ENCODE measurements at places on chromosomes 6 and 20. TPM values are rescaled to one million over a fixed set of nuclear protein-coding genes. Genes with fewer than 3 reads are reported as not detected.

Gene DSE
- total RNA-seq, result 64.2 TPM

Gene MYL9
- 2.0 TPM for total RNA-seq

Gene TRPC4AP
- total RNA-seq, result 85.0 TPM

Gene ASIP
- not detected for total RNA-seq

- no peak for DNase-seq
Measured at GRCh38 chr6:62285612-62286469, at the start of gene KHDRBS2. TSS of gene KHDRBS2 (minus strand) at chr6:62286225.

Gene APCDD1L
- 0.26 TPM for total RNA-seq

DNA sequence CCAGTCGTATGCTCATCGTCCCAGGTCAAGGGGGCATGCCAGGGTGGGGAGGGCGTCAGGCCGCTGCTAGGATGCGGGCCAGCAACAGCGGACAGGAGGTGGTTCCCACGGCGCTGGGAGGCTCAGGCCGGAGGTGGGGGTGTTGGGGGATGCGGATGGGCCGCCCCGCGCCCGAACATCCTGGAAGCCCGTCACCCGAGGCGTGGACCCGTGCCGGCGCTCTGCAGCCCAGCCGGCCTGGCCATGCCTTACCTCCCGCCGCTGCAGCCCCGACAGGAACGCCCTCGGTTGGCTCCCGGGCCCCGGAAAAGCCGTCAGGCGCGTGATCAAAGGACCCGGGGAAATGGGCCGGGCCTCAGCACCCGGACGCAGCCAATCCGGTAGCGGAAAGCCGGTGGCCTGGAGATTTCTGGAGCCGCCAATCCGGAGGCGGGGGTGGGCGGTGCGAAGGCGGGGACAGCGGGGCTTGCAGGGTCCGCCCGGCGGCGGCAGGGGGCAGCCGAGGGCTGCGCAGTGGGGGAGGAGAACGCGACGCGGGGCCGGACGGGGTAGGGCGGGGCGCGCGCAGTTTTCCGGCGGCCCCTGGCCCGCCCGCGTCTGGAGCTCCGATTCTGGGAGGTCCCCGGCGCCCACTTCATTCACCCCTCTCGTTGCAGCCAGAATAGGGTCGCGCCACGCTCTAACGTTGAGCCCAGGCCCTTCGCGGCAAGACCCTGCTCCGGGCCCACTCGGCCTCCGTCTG lies at the start of gene SMIM29:
SMIM29 (minus strand) TSS at position 280 of the 742 bp plus-strand sequence. CDS start 1,215 bp downstream, outside the sequence.
- DNase-seq, result peak; percentile 63

- DNase-seq, result no peak
Measured at GRCh38 chr6:166228425-166228824, 60.8 kb upstream of the TBXT start.

DNA sequence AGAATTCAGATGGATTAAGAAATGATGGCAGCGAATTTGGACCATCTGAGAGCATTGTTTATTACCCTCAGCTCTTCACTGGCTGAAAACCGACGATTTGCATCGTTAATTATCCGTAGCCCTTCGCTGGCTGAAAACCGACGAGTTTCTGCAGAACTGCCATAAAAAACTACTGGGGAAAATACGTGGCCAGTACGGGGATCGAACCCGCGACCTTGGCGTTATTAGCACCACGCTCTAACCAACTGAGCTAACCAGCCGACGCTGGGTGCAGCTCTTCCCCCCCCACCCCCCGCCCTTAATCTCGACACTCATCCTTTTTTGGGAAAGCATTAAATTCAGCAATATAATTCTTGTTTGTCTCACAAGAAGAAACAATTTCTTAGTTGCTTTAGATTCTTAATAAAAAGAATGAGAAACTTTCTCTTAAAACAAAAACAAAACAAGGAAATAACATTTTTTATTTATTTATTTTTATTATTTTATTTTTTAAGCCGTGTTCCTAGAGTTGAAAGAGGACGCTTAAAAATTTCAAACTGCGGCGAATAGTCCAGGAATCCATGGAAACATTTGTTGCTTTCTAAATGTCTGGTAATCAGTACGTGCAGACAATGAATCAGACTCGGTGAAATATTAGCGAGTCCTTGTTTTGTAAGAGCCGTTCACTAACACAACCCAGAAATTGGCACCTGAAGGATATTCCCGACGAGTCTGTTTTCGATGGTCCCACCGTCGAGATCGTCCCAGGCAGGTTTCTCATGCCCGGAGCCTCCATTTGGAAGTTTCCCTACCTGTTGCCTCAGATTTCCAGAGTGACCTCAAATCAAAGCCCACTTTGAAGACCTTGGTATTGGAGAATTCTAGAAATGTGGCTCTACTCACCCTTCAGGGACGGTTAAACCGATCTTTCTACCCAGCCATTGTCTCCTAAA lies 27.8 kb downstream of the PRSS16 start:
- no peak for DNase-seq

DNA sequence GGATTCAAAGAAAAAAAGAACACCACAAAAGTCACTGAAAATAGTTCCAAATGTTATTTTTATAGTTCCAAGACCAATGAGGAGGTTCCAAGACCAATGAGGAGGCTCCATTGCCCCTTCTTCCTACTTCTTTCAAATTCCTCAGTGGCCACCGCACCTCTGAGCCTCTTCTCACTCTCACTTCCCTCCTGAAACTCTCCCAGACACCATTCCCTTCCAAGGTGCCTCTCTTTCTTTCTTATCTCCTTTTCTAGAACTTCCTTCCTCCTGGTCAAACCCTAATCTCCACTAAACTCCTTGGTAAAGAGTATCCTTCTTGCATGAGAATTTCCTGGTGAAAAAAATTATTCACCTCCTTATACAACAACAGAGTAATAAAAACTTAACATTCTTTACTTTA lies 20.4 kb upstream of the MCUR1 start:
- DNase-seq, result no peak

DNA sequence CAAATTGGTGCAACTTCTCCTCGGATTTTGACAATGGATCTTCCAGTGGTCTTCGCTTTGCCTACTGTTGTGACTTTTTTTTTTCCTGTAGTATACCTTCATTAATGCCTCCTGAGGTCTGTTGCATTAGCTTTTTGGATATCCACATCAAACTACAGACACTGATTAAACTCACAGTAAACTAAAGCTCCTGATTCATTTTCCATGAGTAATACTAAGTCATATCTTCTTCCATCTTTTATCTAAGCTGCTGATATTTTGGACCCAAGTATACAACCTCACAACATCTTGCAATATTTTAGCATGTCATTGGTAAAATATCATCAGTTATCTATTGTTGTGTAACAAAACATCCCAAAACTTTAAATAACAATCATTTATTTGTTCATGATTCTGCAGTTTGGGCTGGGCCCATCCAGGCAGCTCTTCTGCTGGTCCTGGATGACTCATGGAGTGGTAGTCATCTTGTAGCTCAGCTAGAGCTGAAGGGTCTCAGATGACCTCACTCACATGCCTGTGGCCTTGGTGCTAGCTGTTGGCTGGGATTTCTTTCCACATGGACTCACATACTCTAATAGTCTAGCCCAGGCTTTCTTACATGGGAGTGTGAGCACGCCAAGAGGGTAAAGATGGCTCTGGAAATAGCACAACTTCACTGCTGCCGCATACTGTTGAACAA lies 78.3 kb upstream of the SRSF6 start:
- no peak for DNase-seq

DNA sequence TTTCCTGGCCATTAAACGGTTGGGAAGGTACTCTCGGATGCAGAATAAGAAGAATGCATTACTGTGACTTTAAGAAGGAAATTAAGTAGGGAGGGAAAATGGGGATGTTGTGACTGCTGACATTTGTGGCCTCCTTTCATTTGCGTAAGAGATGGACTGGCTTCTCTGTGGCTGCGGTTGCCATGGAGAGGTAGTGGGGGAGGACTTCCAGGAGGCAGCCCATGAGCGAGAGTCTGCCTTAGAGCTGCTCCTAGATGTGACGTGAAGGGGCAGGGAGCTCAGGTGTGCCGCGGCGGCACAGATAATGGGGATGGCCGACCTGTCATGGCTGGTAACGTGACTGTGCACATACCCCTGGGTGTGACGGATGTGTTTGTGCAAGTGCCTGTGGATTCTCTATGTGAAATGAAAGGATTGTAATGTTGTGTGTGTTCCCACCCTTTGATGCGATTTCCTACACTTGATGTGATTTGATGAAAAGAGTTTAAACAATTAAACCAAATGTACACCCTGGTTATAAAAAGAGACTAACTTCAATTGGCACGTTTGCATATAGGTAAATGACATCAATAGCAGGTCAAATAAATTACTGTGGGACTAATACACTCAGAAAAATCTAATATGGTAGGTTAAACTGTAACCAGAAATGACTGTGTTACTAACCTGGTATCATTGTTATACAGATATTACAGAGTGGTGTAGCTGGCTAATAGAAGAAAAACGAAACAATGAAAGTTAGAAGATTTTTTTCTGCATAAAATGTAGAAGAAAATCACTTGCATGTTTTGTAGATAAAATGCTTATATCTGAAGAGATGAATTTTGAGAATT lies 48.9 kb downstream of the HIVEP1 start:
- no peak for DNase-seq

GRCh38 chr6:134288538-134289203 lies 29.2 kb downstream of the SGK1 start:
- DNase-seq, result peak; percentile 63

Gene KIAA0408
- not detected for total RNA-seq

DNA sequence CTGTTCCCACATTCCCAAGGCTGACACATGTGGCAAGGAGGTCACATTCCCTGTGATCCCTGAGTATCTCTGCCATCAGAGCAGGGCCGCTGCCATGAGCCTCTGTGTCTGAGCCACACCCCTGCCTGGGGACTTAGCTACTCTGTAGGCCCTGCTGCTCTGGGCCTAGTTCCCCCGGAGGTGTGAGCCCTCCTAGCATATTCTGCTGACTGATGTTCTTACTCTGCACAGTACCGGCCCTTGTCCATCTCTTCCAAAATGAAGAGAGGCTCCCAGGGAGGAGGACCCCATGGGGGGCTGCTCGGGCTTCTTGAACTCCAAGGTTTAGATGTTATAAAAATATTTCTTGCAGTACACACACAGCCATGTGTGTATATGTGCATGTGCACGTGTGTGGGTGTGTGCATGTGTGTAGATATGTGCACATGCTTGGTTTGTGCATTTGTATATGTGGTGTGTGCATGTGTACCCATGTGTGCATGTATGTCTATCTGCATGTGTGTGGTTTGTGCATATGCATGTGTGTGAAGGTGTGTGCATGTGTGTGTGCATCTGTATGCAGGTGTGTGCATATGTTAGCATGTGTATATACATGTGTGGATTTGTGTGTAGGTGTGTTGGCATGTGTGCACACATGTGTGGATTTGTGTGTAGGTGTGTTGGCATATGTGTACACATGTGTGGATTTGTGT lies 101.2 kb downstream of the ERMARD start:
- no peak for DNase-seq

Gene TUBB2A
- total RNA-seq, result 45.6 TPM

DNA sequence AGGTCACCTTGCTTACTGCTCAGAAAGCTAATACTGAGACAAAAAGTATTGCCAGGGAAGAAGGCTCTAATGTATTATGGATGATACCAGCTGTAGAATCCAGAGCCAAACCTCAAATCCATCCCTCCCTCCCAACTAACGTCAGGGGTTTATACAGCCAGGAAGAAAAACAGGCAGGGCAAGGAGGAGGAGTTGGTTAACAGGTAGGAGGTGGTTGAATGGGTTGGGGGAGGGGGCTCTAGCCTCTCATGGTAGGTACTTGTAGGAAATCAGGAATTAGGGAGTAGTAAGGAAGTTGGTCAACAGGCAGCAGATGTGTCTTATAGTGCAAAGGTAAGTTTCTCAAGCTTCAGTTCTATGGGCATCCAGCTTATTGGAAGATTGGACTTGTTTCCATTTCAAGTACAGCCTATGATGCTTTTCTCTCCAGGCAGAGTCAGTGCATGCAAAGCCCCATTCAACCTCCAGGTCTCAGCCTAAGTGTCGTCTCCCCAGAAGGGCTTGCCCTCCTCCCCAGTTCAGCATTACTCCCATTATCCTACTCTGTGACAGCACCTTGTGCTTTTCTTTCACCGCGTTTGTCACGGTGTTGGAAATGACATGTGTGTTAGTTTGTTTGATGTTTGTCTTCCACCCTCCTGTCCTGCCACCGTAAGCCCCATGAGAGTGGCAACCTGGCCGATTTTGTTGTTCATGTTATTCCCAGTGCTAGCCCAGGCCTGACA lies 38.1 kb downstream of the PNLDC1 start:
- DNase-seq, result no peak

DNA sequence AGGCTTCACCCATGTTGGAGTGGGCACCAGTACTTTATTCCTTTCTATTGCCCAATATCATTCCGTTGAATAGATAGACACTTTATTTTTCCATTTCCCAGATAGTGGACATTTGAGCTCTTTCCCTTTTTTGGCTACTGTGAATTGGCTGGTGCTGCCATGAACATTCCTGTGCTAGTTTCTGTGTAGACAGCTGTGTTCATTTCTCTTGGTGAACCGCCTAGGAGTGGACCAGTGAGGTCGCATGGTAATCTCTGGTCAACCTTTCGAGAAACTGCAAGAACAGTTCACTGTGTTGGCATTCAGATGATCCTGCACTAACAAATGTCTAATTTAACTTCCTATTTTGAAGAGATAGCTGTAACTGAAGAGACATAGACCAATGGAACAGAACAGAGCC lies 58.6 kb downstream of the RAMACL start:
- no peak for DNase-seq

- DNase-seq, result no peak
Measured at GRCh38 chr6:120604510-120604909, 729.8 kb downstream of the TBC1D32 start.

GRCh38 chr6:169981568-169981967 lies 230.1 kb downstream of the ERMARD start:
- DNase-seq, result no peak

DNA sequence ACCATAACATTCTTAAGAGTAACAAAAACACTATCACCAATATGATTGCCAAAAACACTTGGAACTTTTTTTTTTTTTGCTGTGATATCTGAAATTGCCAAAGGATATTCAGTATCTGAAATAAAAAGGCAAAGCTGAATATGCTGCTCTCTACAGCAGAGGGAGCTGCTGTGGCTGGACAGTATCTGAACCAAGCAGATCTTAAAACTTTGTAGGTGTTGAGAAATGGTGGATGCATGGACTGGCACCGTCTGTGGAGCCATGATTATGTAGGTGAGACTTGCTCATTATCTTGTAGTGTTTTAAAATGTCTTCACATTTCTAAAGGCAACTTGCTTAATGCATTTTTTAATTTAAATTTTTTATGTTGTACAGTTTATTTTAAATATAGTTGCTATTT lies 9.2 kb downstream of the PDCD2 start:
- DNase-seq, result no peak

Data from pulmonary artery endothelial cell (primary cell).